GM12865 (cell line): ENCODE measurements at places on chromosomes 16 and 17.

DNA sequence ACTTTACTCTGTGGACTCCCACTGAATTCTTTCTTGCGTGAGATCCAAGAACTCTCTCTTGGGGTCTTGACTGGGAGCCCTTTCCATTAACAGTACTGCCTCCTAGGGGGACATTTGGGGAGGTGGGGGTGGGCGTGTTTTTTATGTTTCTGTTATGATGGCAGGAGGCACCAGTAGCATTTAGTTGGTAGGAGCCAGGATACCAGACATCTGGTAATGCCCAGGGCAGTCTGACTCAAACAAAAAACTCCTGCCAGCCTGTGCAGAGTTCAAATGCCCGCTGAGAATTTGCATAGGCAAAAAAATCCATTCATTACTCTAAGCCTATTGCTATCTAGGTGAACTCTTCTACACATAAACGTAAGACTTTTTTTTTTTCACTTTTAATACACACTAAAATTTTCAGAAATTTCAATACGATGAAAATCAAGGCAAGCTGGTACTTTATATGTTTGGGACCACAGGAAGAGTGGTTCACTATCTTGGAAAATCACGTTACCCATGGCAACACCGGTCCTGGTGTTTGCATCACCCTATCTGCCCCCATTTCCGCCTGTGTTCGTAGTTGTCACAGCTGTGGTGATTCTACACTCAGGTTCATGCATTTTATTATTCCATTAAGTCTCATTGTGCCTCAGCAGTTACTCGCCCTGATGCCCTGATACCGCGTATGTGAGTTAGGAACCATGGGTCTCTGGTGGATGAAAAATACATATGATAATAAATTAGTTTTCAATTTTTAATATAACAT lies 121.1 kb upstream of the XYLT1 start:
- no peak for DNase-seq

DNA sequence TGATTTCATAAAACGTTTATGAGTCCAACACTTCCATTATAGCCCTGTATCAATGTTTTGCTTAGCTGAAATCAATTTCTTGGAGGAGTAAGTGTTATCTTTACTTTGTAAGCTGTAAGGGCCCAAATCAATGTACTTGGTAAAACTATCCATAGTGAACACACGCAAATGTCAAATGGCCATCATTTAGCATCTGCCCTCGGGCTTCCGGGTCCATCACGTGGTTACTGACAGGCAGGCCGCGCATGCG lies 687 bp upstream of the NARF start:
- no peak for DNase-seq

DNA sequence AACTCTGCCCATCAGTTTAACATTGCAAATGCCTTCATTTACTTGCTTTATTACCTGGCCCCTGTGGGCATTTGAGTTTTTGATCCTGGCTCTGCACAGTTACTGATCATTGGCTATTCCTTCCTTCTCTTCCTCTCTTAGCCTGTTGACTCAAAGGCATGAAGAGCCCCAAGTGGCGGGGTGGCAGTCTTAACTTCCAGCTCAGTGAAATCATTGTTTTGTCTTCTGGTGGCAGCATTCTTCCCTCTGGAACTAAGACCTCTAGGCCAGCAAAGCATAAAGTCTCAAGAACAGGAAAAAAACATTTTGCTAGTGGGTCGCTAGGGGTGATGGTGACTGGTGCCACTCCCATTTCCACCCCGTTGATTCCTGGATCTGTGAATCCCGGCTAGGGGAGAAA lies 52.3 kb upstream of the MRTFB start:
- DNase-seq: no peak

GRCh38 chr17:7435676-7436555 lies 681 bp downstream of the TMEM102 start:
- peak; percentile 70 for DNase-seq
